Activated CD4-positive, alpha-beta T cell treated with anti-CD3 and anti-CD28 coated beads for 36 hours (primary cell): ENCODE measurements at places on chromosomes 6 and 20.

- no peak for DNase-seq
Measured at GRCh38 chr6:15101130-15101529, 144.7 kb upstream of the JARID2 start.

DNA sequence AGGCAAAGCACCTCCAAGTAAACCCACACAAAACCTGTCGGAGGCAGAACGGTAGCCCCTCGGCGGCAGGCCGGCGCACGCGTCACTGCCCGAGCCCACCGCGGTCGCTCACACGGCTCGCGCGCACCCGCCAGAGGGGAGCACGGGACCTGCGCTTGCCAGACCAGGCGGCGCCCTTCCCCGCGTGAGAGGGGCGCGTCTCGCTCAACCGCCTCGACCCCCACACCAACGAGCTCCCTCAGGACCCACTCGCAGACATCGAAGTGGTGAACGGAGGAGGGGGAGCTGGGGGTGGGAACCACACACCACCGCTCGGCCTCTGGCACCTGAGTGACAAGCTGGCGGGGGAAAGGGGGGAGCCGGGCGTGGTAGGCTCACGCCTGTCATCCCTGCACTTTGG lies 1513.4 kb upstream of the DEFB115 start:
- DNase-seq: no peak

- no peak for DNase-seq
Measured at GRCh38 chr6:159249752-159250151, 80.6 kb downstream of the FNDC1 start.

DNA sequence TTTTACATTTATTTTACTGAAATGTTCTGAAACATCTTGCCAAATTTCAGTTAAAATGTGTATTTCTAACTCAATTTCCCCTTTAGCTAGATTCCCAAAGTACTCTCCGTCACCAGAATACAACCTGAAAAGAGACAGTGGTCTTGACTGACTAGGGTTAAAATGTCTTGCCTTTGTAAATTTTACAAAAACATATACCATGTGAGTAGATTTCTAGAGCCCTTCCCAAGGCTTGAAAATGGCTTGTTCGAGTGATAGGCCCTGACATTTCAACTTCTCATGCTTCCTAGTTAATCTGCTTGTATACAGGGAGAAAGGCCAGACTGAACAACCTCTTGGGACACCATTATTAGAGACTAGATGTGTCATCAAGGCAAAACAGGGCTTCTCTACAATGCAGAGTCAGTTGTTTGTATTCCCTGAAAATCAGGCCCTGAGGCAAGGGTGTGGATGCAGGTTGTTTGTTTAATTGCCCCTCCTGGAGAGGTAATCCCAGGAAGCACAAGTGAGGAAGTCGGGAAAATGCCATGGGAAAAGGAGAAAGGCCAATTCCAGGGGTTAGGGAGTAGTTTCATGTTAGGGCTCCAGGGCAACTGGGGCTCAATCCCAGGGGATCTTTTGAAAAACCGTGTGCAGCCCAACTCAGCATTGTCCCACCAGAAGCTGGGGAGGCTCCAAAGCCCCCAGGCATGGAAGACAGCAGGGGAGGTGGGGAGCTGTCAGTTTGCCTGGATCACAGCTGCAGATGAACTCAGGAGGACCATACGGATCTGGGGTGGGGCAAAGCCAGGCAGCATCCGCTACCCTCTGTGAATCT lies 11.6 kb upstream of the TFB1M start:
- no peak for DNase-seq

DNA sequence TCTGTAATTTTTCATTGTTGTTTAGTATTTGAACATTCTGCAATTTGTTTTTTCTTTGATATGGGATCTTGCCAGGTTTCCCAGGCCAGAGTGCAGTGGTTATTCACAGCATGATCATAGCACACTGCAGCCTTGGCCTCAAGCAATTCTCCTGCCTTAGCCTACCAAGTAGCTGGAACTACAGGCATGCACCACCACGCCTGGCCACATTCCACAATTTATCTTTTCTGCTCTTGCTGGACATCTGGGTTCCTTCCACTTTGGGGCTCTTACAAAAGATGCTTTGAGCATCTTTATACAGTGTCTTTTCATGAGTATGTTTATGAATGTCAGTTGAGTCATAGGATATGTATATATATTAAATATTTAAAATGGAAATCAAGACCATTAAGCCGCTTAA lies 42.0 kb downstream of the PGM3 start:
- DNase-seq: no peak

GRCh38 chr6:31728767-31729514 lies at the start of gene DDAH2:
Gene DDAH2, minus strand, starts transcription at chr6:31729299. Its CDS starts 138 bp downstream, at chr6:31729161.
- no peak for DNase-seq

GRCh38 chr20:5557123-5557522 lies 193.1 kb upstream of the SHLD1 start:
- peak; percentile 77 for DNase-seq

- DNase-seq: peak; percentile 57
Measured at GRCh38 chr6:6006428-6007365, at the start of gene NRN1. Gene NRN1, minus strand, starts transcription at chr6:6006925. Its CDS starts 176 bp downstream, at chr6:6006749.

- no peak for DNase-seq
Measured at GRCh38 chr6:118536478-118536877, 11.6 kb upstream of the PLN start.

DNA sequence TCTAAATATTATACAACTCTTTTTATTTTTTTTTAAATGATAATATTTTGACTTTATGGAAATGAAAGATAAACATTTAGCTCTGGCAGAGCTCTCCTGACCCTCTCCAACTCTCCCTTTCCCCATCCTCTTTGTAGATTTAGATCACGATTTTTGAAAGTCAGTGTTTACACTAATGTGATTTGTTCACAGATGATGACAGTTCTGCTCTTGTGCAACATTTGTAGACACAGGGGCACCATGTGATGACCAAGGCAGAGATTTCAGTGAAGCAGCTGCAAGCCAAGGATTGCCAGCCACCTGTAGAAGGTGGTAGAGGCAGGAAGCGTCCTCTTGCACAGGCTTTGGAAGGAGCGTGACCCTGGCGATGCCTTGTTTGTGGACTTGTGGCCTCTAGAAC lies 483.2 kb downstream of the QKI start:
- DNase-seq: no peak

GRCh38 chr6:90421666-90422065 lies 125.0 kb upstream of the BACH2 start:
- DNase-seq: no peak
